ENCODE measurements at places on chromosomes 11 and 22.

GRCh38 chr22:37203354-37204044 lies 8.8 kb downstream of the SSTR3 start:
- no peak for DNase-seq

- no peak for DNase-seq
These were observed 154.5 kb upstream of the BLID start for GRCh38 chr11:122270535-122270934.

- DNase-seq = peak; percentile 86
These were observed 5.0 kb downstream of the UQCR10 start for GRCh38 chr22:29772170-29772641.

- no peak for DNase-seq
These were observed 2.9 kb upstream of the AKIP1 start for GRCh38 chr11:8908099-8908498.

- no peak for DNase-seq
These were observed 161.6 kb downstream of the NAV2 start for GRCh38 chr11:19874266-19874665.

DNA sequence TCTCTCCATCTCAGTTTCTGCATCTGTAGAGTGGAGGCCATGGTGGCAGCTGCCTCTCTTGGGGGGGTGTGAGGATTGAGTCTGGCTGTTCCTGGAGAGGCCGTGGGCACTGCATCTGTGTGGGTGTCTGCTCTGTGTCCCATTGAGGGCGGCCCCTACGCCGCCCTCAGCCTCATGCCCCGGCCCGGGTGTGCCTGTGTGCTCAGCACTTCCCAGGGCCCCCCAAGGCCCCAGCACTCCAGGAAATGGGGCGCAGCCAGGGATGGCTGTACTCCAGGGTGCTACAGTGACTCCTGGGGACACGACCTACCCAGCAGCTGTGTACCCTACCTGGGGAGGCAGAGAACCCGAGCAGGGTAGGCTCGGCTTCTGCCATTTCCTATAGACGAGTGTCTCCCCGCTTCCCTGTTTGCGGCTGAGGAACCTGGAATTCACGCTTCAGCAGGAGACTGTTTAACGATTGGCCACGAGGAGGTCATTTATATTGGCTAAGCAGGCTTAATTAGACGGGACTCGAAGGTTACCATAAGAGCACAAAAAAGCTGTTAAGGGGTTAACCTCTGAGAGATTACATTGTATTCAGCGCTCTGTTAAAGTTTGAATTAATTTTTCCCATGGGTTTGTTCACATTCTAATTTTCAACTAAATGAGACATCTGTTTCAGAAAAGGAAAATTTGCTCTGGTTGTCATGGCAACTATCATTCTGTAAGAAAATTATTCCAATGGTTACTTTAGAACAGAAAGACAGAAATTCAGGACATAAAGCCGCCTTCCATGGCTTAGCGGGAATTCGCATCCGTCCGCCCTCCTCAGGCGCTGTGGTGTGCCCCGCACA lies 76.4 kb downstream of the MPPED1 start:
- DNase-seq = no peak

DNA sequence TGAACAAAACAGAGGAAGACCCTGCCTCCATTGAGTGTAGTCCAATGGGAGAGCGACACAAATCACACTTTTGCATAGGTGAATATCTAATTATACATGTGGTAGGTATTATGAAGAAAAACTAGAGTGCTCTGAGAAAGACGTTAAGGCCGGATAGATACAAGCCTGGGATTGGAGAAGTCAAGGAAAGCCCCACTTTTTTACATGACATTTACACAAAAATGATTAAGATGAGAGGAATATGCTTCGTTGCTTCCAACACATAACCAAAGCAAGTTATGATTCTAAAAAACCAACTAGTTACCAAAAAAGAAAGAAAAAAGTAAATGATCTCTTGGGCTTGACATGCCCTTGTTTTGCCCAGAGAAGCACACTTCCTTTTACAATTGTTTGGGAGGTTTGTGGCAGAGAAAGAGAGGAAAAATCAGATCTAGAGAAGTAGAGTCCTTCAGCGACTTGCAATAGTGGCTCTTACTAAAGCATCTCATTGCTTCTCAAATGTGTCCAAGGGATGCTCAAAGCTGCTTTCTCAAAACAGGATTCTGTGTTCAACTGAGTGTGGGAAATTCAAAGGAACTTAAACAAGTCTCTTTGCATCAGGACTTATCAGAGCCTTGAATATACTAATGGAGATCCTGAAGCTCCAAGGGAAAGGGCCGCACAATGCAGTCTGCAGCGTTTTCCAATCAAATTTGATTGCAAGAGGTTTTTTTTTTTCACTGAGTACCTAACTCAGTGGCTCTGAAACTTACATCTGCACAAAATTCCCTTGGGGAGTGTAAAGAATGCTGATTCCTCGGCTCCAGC lies 38.8 kb downstream of the FLI1 start:
- DNase-seq = no peak

DNA sequence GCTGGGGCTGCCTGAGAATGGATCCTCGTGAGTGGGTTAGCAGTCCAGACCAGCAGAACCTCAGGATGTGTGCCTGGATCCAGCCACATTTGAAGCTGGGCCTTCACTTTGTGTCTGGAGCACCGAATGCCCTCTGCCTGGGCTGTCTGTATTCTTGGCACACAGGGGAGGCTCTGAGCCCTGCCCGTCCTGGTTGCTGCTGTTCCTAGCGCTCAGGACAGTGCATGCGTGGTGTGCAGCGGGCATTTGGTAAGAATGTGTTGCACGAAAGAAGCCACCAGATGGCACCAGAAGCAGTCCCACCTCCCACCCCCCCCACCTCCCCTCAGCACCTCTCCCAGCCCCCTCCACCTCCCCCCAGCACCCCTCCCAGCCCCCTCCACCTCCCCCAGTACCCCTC lies 4.1 kb upstream of the MAPK11 start:
- peak; percentile 61 for DNase-seq

DNA sequence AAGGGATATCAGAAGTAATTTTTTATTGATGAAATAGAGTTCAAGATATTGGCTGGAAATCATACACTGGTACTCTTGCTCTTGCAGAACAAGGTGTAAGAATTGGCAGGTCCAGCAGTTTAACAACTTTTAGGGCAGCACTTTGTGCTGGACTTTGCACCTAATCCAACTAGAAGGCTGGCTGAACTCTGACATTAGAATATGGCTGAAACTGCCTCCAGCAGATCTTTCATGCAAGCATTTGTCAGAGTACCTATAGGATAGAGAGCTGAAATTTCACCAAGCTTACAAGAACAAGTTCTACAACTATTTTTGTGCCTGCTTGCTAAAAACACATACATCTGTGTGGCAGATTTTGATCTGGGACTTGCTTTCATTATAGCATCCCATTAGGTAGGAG lies 17.2 kb downstream of the HPS5 start:
- DNase-seq = no peak

DNA sequence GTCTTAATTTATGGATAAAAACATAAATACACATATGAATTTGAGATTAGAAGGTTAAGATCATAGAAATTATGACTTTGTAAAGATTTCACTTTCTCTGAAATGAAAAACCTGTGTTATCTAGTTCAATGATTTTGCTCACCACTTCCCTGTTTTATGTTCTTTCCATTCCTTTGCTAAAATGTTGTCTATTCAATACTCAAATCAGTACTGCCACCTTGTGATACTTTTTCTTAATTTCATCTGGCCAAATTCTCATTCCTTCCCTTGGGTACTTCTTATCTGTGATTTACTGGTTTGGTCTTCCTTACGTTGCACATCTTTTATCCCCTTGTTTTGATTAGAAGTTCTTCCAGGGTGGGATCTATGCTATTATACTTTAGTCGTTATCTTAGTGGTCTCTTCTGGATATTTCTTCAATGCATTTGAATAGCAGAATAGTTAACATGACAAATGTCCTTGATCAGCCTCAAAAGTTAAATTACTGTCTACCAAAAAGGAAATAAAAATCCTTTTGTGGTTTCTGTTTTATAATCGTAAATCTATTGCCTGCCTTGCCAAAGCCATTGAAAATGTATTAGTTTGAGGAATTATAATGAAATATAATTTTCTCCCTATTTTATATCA lies 197.0 kb downstream of the PGR start:
- peak; percentile 56 for DNase-seq

All from AG08395 (cell line).